ENCODE measurements at places on chromosomes 3 and 15.

DNA sequence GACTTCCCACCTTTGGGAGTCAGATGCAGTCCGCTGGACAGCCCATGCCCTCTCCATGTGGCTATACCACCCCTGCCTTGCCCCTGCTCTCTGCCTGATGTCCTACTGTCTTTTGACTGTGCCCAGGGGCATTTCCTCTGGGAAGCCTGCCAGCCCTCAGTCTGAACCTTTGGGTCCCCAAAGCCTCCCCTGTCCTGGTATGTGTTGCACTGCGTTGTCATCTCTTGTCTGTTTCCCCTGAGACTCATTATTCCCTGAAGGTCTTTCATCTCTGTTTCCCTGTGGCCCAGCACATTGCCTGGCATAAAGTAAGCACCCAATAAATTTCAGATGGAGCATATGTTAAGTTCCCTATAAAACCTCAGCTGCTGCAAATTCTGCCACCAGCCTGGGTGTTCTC is 236.6 kb upstream of the CTDSPL start:
- no peak for DNase-seq

DNA sequence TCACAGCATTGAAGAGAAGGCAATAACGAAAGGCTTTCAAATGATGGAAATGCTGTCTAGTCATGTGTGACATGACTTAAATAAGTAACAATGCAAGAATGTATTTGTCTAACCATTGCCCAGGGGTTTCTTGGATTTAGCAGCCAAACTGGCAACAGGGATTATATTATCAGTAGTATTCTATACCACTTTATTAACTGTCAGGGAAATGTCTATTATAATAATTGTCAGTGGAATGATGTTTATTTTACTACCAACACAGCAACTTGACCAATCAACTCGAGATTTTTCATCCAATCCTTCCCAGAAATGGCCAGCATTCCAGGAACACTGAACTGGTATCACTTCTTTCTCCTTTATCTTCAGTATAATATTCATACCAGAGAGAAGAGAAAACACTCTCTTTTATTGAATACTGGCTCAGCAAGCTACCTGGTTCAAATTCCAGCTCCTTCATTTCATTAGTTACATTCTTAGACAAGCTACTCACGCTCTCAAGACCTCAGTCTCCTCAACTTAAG is 66.2 kb downstream of the FOXP1 start:
- DNase-seq, result no peak

DNA sequence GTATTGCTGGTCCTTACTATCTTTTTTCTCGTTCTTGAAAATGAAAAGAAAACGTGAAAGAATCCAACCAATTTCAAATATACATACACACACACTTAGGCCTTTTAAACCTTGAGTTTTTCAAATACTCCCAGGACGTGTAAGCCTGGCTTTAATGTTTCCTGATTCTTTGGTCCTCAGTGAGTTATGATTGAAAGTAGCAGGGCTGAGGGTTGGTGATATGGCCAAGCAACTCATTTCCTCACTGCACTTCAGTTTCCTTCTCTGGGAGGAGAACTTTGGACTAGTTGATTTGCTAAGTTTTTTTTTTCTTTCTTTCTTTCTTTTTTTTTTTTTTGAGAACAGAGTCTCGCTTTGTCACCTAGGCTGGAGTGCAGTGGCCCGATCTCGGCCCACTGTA is 34.6 kb downstream of the CHD2 start:
- no peak for DNase-seq

- no peak for DNase-seq
Observed at GRCh38 chr3:127728417-127729015, 55.8 kb downstream of the ABTB1 start.

- DNase-seq, result peak; percentile 69
Observed at GRCh38 chr3:123027292-123028232, at the start of gene SEMA5B. SEMA5B (minus strand) TSS chr3:123027763; CDS start chr3:122961263, 66,500 bp downstream.

DNA sequence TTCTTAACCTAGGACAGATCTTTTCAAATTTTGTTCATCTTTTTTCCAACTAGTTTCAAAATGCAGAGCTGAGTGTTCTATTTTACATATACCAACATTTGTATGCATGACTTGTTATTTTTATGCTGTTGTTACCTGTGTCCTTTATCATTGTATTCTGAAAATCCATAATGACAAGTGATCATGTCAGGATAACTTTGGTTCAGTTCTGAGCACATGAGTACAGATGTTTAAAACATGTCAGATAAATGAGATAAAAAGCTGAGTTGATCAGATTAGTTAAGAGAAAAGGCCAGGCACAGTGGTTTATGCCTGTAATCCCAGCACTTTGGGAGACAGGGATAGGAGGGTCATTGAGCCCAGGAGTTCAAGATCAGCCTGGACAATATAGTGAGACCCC is 204.9 kb downstream of the SSR3 start:
- DNase-seq, result no peak

- no peak for DNase-seq
Observed at GRCh38 chr3:173761161-173761560, 363.6 kb downstream of the NLGN1 start.

DNA sequence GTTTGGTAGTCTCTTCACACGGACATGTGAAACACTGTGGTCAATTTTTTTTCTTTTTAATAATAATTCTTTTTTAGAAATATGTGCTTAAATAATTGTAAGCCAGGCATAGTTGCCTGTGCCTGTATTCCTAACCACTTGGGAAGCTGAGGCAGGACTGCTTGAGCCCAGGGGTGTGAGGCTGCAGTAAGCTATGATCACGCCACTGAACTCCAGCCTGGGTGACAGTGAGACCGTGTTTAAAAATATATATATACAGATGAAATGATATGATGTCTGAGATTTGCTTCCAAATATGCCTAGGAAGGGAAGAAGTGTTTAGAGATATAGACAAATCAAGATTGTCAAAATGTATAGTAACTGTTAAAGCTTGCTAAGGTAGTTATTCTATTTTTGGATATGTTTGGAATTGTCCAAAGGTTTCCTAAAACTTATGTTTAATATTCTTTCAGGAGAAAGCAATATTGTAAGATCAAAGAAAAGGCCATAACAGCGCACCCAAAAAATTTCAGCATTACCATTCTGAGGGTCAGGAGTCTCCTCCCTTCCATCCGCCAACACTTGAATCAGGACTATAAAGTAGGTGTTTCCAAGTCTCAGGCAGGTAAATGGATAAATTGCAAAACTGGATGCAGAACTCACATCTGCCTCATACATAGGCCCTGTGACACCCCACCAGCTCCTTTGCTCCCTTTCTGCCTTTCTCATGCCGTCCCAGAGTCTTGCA is 532 bp upstream of the SELENOT start:
- no peak for DNase-seq

GRCh38 chr15:71294911-71295602 is 179.8 kb downstream of the THSD4 start:
- DNase-seq, result no peak

GRCh38 chr3:34533451-34533850 is 735.0 kb downstream of the PDCD6IP start:
- DNase-seq, result no peak

DNA sequence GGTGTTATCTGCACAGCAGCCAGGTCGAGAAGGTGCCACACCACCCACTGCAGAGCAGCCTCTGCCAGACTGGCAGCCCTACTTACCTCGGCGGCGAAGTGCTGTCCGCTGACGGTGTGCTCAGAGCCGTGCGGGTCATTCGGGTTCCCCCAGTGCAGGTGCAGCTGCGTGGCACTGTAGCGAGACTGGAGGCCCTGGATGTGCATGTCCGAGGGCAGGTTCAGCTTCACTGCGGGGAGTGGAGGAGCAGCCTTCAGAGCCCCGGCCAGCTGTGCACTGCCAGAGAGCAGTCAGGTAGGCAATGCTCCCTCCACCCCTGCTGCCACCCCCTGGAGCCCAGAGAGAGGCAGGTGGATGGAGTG is 36.3 kb downstream of the CA12 start:
- no peak for DNase-seq

- DNase-seq, result no peak
Observed at GRCh38 chr15:85598219-85598618, 196.5 kb downstream of the KLHL25 start.

DNA sequence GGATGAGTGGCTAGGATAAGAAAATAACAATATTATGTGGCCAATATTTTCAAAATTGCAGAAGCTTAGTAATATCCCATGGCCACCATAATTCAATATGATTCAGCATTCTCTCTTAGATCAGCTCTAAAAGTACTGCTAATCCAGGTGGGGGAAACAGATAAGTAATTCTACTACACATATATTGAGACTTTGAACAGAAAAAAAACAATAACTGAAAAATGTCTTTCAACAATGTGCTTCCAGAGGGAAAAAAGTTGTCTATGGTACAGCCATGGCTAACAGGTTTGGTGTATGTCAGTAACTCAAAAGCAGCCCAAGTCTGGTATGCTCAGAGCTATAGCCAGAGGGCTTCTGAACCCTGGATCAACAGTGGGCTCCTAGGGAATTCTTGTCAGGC is 42.4 kb upstream of the PPIB start:
- DNase-seq, result no peak

DNA sequence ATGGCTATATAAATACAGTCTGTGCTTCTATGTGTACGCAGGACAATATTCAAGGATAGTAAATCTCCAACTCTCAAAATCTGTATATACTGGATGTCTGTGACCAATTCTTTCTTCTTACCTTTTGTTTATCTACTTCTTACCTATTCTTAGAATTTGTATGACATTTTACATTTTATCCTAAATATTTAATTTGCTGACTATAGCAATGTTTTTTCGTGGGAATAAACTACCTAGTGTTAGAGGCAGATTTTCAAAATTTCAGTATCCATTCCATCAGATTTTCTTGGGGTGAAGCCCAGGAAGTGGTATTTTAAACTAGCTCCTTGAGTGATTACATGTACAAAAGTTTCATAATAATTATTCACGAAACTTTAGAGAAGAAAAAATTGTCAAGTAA is 334.5 kb upstream of the BCHE start:
- DNase-seq, result no peak

- DNase-seq, result no peak
Observed at GRCh38 chr15:49696433-49696832, 75.6 kb downstream of the DTWD1 start.

GRCh38 chr3:134075846-134076245 is 46.1 kb upstream of the SLCO2A1 start:
- peak; percentile 24 for DNase-seq

DNA sequence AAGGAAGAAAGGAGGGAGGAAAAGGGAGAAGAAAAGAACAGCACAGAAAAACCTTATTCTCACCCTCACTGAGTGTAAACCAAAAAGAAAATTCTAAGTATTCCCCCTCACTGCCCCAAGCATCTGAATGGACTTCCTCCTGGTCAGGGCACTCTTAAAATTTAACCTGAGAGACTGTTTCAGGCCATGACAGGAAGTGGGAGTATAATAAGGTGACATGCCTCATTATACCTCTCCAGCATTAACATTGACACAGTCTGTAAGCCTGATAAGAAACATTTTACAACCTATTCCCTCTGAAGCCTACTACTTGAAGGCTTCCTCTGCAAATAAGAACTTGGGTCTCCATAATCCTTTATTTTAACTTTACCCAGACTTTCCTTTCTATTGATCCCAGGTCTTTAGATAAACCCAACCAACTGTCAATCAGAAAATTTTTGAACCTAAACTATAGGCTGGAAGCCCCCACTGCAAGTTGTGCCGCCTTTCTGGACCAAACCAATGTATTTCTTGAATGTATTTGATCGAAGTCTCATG is 41.7 kb downstream of the SLCO2A1 start:
- DNase-seq, result no peak

DNA sequence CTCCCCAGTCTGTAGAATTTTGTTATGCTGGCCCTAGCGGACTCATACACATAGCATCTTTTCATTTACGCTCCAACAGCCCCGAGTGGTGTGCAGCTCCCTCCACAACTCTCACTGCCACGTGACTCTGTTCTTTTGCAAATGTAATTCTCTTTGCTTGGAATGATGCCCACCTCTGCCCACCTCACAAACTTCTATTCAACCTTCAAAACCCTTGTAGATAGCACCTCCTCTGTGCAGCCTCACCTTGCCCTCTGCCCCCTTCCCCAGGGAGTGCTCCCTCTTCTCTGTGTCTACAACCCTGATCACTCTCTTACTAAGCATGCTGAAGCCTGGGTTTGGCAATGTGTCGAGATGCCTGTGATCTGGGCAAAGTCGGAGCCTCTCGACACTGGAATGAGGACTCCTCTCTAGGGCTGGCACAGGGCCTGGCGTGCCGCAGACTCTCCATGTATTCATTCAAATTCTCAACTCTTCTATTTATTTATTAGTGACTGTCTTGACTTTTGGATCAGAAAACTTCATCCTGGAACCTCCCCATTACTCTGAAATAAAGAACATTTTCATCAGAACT is 73.5 kb downstream of the MGLL start:
- DNase-seq, result no peak

- DNase-seq, result no peak
Observed at GRCh38 chr3:72720566-72720965, 127.7 kb downstream of the SHQ1 start.

GRCh38 chr15:99443768-99444446 is 121.9 kb upstream of the MEF2A start:
- no peak for DNase-seq

DNA sequence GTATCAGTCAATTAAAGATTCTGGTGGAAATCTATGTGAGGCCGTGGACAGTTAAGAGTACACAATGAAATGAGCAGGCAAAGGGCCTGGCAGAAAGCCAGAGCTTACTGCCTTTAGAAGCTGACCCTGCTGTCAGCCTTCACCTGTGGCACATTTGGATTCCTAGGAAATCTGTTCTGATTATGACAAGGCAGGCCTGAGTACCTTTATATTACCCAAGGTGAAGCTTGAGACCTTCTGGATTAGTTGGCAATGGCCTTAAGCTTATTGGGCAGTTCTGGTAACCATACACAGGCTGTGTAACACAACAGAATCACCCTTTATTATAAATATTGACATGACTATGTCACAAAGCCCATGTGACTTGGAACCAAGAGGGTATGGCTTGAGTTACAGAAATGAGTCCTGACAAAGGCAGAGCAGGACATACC is 43.2 kb downstream of the NBEAL2 start:
- no peak for DNase-seq

GRCh38 chr15:69703532-69704187 is 251.0 kb downstream of the RPLP1 start:
- no peak for DNase-seq

DNA sequence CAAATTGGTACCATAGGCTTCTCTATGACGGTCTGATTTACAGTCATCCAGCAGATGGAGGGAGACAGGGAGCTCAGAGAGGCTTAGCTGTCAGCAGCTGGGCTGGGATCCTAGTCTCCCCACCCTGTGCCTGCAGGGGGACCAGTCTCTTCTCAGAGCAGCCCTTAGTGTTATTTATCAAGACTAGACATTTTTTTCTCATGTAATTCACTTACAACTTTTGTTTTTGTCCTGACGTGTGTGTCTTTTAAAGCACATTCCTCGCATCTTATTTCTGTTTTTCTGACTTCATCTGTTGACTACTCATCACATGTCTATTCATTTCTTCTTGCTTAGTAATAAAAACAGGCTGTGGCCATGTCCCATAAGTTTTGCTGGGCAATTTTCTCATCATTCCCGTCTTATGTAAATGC is 116.1 kb downstream of the KLF13 start:
- DNase-seq, result no peak

Data from mesothelial cell of epicardium (in vitro differentiated cells).